GM03348 (cell line): ENCODE measurements at places on chromosomes 1 and 21.
A peak's percentile ranks its signal among the peaks of the same experiment; 100 is the strongest.

- no peak for DNase-seq
Measured at GRCh38 chr1:63987628-63988024, 213.8 kb downstream of the ROR1 start.

GRCh38 chr1:16186655-16187235 lies 25.7 kb downstream of the ARHGEF19 start:
- no peak for DNase-seq

DNA sequence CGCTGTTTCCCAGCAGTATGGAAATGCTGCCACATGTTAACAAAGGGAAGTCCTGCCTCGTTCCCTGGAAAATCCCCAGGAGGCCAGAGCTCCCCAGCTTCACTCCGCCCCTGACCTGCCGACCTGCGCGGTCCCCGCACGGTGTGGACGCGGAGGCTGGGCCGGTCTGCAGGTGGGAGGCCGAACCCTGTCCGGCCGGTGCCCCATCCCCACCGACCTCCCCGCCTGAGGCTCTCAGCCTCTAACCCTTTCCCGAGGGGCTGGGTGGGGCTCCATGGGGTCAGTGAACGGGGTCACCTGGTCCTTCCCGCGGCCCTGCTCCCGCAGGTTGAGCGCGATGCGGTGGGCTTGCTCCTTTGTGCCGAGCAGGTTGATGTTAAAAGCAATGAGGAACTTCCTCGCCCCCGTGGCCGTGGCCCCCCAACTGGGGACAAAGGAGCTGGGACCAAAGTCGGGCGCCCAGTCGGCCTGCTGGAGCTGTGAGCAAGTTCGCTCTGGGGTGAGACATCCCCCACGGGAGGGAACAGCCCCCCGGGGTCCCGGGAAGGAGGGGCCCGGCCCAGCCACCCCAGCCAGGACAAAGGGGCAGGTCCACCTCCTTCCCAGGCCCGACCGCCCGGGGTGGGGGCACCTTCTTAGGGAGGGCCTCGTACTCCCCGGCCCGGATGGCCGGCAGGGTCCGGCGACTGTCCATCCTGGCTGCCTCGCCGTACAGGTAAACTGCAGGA lies 4.0 kb downstream of the FTCD start:
- no peak for DNase-seq

GRCh38 chr1:2194319-2194897 lies at the start of gene FAAP20:
Gene FAAP20 (minus strand): TSS chr1:2194772. CDS start chr1:2194749, 23 bp downstream.
- peak; percentile 91 for DNase-seq

- DNase-seq, result no peak
Measured at GRCh38 chr1:58773406-58773840, 10.4 kb downstream of the JUN start.

GRCh38 chr1:18505666-18506065 lies 24.9 kb downstream of the KLHDC7A start:
- DNase-seq, result no peak
